BJ (cell line): ENCODE measurements at places on chromosomes 13 and 19.

DNA sequence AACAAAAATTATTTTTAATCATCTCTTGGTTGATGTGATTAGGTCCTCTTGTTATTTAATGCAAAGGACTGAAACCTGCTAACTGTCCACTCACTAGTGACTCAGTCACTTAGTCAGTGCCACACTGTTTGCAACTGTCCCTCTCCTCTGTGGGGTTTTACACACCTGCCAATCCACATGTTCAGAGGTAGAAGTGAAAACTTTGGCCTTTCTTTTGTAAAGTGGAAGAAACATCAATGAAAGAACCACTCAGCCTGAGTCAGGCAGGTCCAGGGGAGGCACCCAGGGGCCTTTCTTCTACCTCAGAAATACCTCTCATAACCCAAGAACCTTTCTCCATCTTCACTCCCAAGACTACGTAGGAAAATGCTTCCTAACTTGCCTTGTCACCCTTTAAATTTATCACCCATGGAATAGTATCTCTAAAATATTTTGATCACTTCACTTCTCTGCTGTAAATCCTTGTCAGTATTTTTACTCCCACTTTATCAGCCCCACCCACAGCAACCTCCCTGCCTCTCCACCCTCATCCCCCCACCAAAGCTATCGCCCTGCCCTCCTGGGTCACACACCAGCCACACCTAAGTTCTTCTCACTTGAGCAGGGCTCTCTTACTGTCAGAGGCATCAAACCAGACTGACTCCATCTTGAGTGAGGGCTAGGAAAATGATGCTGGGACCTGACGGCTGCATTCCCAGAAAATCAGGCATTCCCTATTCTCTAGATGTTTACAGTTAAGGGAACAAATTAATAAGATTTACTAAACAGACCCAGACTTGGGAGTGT lies 29.6 kb upstream of the EEF1AKMT1 start:
- DNase-seq, result no peak

- DNase-seq, result no peak
Observed at GRCh38 chr13:26743971-26744370, 16.6 kb downstream of the GPR12 start.

DNA sequence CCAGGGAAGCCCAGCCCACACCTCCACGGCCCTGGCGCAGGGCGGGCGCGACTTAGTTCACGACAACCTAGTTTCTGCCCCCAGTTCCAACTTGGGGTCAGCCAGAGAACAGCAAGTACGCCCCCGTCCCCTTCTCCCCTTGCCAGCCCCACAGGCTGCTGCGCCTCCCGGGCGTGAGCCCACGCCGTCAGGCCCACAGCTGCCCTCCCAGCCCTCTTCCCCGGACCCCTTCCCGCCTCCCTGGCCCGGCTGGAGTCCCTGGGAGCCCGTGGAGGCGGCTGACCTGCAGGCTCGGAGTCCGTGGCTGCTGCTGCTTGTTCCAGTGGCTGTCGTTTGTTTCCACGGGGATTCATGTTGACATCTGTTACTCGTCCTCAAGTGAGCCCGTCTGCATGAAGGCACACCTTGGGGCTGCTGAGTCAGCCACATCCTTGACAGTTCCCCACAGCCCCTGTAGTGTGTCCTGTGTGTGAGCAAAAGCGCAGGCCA lies 86.0 kb downstream of the ATP11A start:
- DNase-seq, result no peak

DNA sequence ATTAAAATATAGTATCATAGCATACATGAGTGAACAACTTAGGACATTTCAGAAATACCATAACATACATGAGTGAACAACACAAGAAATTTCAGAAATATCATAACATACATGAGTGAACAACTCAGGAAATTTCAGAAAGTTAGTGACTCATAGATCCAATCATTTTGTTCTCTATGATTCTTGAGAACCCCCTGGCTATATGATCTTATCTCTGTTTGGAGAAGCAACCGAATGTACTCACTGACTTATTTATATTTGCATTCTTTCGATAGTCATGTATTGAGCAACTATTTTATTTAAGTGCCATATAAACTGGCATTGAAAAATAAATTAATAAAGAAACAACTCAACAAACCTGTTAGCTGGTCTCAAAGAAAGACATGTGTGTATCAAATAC lies 251.1 kb downstream of the EFNB2 start:
- no peak for DNase-seq

GRCh38 chr13:46797501-46798237 lies 708 bp upstream of the ESD start:
- DNase-seq, result no peak
